ENCODE measurements at places on chromosomes 13 and 19.

DNA sequence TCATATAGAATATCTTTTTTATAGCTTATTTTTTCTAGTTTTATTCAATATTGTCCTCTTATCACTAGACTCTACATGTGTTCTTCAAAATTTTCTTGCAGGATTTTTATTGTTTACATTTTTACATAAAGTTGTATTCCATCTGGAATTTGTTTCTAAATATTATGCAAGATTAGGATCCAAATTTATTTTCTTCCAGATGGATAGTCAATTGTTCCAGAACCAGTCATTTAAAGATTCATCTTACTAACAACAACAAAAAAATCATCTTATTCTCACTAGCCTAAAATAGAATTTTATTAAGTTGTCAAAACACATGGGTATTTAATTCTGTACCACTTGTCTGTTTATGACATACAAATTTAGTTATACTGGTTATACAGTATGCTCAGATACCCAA, 390.4 kb upstream of the GPC6 start:
- no peak for DNase-seq

- peak; percentile 65 for DNase-seq
Observed at GRCh38 chr13:19959141-19959830, 759 bp downstream of the ZMYM2 start.

- no peak for DNase-seq
Observed at GRCh38 chr13:99812625-99813024, 158.9 kb downstream of the ZIC5 start.

DNA sequence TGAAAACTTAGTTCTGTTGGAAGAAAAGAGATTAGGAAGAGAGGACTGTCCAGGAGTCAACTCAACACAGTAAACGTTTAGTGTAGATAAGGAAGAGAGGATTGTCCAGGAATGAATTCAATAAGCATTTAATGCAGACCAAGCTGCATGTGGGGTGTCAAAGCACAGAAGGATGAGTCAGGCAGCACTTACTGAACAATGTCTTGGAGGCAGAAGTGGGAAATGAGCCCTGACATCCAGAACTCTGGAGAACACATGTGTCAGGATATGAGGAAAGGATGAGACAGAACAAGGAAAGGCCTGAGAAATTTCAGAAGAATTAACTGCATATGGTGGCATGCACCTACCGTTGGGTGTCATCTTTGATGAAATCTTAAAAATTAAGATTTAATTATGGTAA, 429.2 kb upstream of the HTR2A start:
- DNase-seq: no peak

DNA sequence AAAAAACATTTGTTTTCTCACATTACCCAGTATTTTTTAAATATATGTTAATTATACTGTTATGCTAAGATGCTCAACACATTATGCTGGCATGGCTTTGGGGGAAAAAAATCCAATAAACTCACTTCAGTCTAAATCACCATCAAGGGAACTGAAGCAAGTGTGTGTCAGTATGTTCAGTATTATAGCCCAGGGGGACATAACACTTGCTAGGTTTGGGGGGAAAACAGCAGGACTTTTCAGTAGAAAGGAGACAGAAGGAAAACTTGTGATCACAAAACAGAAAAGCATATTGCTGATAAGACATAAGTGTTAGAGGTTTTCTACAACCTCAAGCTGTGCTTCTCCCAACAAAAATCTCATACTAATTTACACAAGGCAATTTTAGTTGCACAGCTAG, 1759.9 kb upstream of the PCDH20 start:
- no peak for DNase-seq

DNA sequence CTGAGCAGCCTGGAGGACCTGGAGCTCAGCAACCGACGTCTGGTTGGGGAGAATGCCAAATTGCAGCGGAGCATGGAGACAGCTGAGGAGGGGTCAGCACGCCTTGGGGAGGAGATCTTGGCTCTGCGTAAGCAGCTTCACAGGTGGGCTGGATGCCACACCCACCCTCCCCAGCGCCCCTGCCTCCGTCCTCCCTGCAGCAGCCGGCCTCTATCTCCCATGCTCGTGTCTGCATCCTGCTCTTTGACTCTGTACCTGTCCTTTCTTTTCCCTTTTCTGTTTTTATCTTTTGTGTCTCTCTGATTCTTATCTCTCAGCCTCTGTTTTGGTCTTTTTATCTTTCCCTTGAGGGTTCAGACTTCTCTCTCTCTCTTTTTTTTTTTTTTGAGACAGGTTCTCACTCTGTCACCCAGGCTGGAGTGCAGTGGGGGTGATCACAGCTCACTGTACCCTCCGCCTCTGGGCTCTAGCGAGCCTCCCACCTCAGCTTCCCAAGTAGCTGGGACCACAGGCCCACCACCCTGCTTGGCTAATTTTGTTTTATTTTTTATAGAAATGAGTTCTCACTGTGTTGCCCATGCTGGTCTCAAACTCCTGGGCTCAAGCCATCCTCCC, 10.1 kb downstream of the KASH5 start:
- DNase-seq: no peak

- DNase-seq: no peak
Observed at GRCh38 chr13:97120346-97120745, 101.8 kb upstream of the MBNL2 start.

DNA sequence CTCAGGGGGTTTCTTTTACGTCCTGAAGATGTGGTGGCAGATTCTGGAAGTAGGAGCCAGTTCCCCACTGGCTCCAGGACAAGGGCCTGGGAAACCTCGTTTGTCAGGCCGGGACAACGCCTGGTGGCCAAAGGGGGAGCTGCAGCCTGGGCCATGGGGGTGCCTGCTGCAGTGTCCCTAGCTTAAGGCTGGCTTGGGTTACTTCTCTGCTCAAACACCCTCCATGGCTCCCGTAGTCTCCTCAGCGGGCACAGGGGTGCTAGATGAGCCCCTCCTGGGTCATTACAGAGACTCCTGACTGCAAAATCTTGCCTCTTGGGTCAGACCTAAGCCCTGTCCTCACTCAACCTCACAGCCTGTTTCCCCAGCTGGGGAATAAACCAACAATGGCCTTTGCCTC, 14.7 kb downstream of the CILP2 start:
- DNase-seq: peak; percentile 84

GRCh38 chr13:111474136-111475002, 153.9 kb downstream of the TEX29 start:
- DNase-seq: no peak

- DNase-seq: no peak
Observed at GRCh38 chr13:77172650-77173049, 145.7 kb upstream of the FBXL3 start.

- no peak for DNase-seq
Observed at GRCh38 chr13:86510792-86511191, 711.6 kb upstream of the SLITRK6 start.

GRCh38 chr13:109481040-109481439, 305.3 kb downstream of the IRS2 start:
- DNase-seq: no peak

DNA sequence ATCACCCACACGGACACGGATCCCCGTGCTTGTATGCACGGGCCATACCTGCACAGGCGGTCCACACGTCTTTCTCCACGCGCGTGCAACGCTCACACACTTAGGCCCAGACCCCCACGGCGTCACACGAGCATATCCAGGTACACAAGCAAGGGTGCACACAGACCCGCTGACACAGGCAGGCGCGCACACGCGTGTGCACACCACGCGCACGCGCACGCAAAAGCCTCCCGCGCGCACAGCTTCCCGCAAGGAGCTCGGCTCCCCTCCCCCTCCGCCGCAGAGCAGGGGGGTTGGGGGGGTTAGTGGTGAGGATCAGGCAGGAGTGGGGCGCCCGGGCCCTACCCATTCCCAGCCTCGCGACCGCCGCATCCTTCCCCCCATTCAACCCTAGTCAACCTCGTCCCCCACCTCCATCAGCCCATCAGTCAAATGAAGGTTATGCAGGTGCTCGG, 407 bp downstream of the RAB3A start:
- no peak for DNase-seq

DNA sequence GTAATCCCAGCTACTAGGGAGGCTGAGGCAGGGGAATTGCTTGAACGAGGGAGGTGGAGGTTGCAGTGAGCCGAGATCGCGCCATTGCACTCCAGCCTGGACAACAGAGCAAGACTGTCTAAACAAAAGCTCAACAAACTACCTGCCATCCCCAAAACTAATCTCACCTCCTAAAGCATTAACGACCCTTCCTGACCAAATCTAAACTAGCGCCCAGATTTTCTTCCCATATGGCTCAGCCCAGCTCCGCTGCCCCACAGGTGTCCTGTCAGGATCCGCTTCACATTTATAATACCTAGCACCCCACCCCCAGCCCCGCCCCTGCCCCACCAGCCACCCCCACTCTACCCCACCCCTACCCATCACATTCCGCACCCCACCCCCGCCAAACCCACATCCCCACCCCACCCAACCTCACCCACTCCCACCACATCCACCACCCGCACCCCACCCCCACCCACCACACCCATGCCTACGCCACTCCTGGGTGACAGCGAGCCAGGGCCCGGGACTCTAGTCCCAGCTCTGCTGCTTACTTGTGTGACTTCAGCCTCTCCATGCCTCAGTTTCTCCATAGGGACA, 599 bp downstream of the C19orf12 start:
- no peak for DNase-seq

GRCh38 chr13:25965596-25965995, 86.2 kb downstream of the SHISA2 start:
- DNase-seq: no peak

- DNase-seq: no peak
Observed at GRCh38 chr13:94057618-94058186, 421.8 kb downstream of the DCT start.

- DNase-seq: no peak
Observed at GRCh38 chr19:33497131-33497777, 24.3 kb downstream of the PEPD start.

- DNase-seq: no peak
Observed at GRCh38 chr19:17322854-17323253, 11.8 kb downstream of the ANO8 start.

GRCh38 chr13:75400775-75401174, 81.2 kb downstream of the TBC1D4 start:
- no peak for DNase-seq

DNA sequence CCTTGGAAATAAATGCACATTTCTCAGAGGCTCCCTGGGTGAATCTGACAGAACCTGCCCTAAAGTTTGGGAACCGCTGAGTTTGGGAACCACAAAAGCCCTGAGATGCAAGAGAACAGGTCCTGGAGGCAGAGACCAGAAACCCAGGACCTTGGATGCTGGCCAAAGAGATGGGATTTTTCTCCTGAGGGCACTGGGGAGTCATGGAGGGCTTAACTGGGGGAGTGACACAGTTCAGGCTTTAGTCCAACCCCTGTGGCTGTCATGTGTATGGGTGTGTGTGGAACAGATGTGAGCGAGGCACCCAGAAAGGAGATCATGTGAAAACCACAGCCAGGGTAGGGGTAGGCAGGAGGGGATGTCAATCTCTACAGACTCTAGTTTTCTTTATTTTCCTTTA, 3.9 kb upstream of the NCCRP1 start:
- no peak for DNase-seq

DNA sequence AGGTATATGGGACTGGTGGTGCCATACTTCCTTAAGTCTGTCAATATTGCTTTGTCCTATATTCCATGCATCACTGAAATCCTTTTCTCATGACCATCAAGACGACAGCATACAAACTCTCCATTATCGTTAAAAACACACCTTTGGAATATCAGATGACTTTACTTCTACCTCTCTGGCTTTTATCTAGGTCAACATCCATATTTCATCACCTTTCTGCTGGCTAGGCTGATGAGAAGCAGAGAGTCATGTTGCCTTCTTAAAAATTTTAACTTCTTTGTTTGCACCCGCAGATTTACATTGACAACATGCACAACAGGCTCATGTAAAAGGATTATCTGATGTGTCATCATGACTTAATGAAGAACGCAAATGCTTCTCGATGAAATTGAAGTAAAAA, 771.4 kb downstream of the OLFM4 start:
- DNase-seq: no peak

- peak; percentile 27 for DNase-seq
Observed at GRCh38 chr13:49560270-49561061, 24.9 kb downstream of the RCBTB1 start.

GRCh38 chr13:101398191-101398590, 18.1 kb downstream of the NALCN start:
- DNase-seq: no peak

DNA sequence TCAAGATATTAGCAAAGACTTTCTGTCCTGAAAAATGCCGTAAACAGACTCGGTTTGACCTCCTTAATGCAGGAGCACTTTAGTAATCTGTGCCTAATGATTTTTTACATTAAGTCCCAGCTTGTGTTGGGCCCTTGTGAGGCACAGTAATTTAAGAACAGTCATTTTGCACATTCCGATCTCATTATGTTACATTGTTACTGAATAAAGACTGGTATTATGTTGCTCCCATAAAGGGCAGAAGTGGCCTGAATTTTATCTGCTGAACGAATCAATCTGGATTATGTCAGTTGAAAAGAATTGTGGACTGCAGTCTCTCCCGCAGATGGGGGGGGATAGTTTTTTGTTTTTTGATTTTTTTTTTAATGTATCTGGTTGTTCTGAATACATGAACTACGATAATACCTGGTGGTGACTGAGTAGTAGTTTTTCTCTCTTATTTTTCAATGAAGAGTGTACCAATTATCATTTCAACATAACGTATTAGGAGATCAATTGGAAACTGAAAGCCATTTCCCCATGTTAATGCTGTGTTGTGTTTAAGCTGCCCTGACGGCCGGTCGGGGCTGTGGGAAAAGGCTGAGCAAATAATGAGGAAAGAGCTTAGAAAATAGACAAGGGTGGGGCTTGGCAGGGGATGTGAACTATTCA, 290.2 kb downstream of the ZNF536 start:
- no peak for DNase-seq

DNA sequence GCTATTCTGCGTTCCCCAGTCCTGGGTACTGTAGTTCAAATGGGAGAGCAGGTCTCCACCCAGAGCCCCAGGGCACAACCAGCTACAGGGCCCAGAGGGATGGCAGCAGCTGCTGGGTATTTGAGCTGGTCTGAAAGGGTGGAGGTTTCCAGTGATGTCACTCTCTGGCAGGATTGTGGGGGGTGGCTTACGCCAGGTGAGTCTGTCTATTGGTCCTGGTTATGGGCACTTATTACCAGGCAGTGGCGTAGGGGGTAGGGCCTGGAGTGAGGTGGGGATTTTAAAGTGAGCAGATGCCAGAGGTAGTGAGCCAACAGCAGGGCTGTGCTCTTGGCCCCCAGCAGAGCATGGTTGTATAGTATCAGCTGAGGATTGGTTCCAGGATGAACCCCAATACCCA, 6.2 kb downstream of the RPS19 start:
- no peak for DNase-seq

DNA sequence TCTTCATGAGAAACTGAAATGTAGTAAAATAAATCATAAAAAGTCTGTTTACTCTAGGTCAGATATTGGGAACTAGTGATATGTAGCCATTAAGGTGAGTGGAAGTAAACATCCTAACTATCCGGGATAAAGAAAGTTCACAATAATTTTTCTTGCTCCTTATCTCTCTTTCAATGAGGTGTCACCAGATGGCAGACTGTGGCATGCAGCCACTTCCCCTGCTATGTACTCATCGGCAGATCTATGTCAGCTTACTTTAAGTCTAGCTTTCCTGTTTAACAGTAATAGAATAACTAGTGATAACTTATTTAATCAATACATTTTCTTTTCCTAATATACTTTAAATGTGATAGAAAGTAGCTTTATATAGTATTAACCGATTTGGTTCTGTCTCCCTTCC, 181.9 kb downstream of the NDFIP2 start:
- DNase-seq: no peak
